ENCODE measurements at places on chromosomes 2 and 18. TPM values are rescaled to one million over a fixed set of nuclear protein-coding genes. Genes with fewer than 3 reads are reported as not detected.

DNA sequence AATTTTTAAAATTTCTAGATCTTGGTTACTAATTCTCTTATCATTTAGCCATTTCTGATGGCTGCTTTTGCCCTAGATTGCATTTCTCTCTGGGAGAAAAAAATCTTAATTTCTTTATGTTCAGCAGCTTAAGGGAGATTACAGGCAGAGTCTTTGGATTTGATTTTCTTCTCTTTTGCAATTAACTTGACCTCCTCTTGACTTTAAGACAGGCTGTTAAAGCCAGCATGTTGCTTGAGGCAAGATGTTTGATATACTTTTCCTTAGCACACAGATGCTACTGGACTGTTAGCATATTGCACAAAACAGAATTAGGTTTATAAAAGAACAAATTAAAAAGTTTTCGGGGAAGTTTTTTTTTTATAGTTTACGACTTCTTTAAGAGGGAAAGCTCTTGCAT is 50.0 kb downstream of the XRCC5 start:
- H3K27ac ChIP-seq, result no peak overlapping the region
- H3K27me3 ChIP-seq, result no peaks in the 10 kb centered on the region
- no peak for DNase-seq

DNA sequence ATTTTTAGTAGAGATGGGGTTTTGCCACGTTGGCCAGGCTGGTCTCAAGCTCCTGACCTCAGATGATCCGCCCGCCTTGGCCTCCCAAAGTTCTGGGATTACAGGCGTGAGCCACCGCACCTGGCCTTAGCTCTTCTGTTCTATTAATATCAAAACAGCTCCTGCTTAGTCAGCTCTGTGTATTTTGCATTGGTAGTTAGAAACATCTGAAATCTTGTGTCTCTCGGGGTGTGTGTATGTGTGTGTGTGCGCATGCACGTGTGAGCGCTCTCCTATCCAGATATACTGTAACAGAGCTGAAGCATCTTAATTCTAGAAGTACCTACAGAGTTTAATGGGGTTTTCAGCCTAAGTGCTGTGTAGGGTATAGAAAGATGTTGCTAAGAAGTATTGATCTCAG is 33.7 kb downstream of the SETBP1 start:
- H3K27me3 ChIP-seq, result no peaks in the 10 kb centered on the region
- peaks cover under 1% of the 10 kb centered on the region for H3K4me1 ChIP-seq
- no peak for DNase-seq

DNA sequence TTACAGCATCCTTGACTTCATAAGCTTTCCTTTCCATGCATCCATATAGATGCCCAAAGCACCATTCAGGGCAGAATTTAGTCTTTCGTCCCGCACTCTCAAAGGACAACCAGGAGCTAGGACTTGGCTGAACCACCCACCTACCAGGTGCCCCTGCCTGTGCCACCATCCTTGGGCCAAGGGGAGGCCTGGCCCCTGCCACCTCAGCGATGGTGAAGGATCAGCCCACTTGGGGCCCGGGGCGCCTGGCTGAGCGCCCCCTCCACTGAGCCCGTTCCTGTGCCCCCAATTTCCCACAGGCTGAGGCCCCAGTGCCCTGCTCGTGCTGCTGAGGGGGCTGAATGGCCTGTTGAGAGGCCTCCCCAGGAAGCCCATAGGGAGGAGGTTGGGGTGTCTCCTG is 33.3 kb upstream of the ALPP start:
- H3K4me3 ChIP-seq, result no peak overlapping the region
- no peak overlapping the region for H3K27ac ChIP-seq
- peaks cover 5% of the 10 kb centered on the region for H3K27me3 ChIP-seq
- H3K4me1 ChIP-seq, result no peaks in the 10 kb centered on the region

TYW5 gene
- 13.9 TPM for total RNA-seq

MC5R gene
- total RNA-seq, result not detected

Measured in spleen (tissue), 13 donors.